ENCODE measurements at places on chromosomes 2 and 18. TPM values are rescaled to one million over a fixed set of nuclear protein-coding genes. Genes with fewer than 3 reads are reported as not detected.
A peak's percentile ranks its signal among the peaks of the same experiment; 100 is the strongest.

REG1B gene
- total RNA-seq, result not detected

DBI gene
- total RNA-seq, result 47.7 TPM

DSG2 gene
- total RNA-seq, result 5.6 TPM

TOGARAM2 gene
- total RNA-seq, result under 0.01 TPM

LRP1B gene
- 0.36 TPM for total RNA-seq

KCNS3 gene
- total RNA-seq, result not detected

AQP12B gene
- total RNA-seq, result not detected

- DNase-seq, result no peak
These were observed 266.4 kb downstream of the NAPG start for GRCh38 chr18:10792181-10792580.

GRCh38 chr2:227876300-227876801 is 4.9 kb downstream of the DAW1 start:
- peak; percentile 93 for DNase-seq

GRCh38 chr2:207418419-207418818 is 111.3 kb upstream of the CREB1 start:
- DNase-seq, result no peak

- no peak for DNase-seq
These were observed 226.9 kb upstream of the KYNU start for GRCh38 chr2:142650601-142651000.

DNA sequence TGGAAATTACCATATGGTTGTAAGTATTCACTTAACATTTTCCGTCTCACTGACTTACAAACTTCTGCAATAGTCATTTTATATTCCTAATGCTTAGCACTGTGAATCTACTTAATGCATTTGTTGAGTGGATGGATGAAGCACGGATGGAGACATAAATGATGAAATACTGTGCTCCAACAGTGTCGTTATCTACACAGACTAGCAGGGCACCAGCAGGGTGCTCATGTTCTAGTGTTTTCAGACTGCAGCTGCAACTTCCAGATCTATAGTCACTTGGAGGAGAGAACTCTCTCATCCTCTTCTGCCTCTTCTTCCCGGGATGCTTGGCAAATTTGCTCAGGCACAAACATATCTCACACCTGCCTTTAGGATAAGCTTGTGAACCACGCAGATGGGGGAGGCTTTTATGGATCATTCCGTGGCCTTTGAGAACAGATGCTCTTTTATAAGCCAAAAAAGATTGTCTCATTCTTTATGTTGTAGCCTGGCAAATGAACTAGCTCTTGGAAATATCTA is 797.7 kb downstream of the MBD2 start:
- DNase-seq, result no peak

DNA sequence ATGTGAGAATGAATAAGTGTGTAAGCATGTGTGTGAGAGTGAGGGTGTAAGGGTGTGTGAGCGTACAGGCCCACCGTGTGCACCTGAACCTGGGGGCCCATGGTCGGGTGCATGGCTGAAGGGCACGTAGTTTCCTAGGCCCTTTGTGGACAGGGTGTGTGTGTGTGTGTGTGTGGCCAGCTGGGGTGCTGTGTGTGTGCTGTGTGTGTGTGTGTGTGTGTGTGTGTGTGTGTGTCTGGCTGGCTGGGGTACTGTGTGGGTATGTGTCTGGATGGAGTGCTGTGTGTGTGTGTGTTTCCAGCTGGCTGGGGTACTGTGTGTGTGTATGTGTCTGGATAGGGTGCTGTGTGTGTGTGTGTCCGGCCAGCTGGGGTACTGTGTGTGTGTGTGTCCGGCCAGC is 2.0 kb downstream of the SFTPB start:
- no peak for DNase-seq

- no peak for DNase-seq
These were observed 191.9 kb upstream of the FN1 start for GRCh38 chr2:215627771-215628170.

Data from fibroblast of the aortic adventitia (primary cell).